ENCODE measurements at places on chromosomes 2 and 18. TPM values are rescaled to one million over a fixed set of nuclear protein-coding genes. Genes with fewer than 3 reads are reported as not detected.

- H3K4me1 ChIP-seq = peaks cover 15% of the 10 kb centered on the region
- no peak overlapping the region for H3K27ac ChIP-seq
- H3K36me3 ChIP-seq = no peaks in the 10 kb centered on the region
- no peak for DNase-seq
Observed at GRCh38 chr2:207113414-207113813, 52.3 kb downstream of the KLF7 start.

DNA sequence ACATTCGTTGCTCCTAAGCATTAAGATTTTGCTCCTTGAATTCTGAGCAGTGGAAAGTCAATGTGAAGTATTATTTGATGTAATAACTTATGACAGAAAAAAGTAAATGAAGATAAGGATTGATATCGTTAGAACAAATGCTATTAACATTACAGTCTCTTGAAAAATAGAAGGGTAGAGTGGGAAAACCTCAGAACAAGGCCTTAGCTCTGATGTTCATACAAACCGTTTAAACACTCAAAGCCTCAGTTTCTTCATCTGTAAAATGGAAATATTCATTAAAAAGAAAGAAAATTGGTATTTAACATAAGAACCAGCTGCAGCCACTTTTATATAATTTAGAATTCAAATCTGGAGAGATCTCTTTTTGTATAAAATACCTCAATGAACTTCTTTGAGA, 250.4 kb upstream of the NCKAP5 start:
- peaks cover 19% of the 10 kb centered on the region for H3K4me1 ChIP-seq
- no peak overlapping the region for H3K4me3 ChIP-seq
- no peaks in the 10 kb centered on the region for H3K27me3 ChIP-seq
- H3K27ac ChIP-seq = no peak overlapping the region
- H3K36me3 ChIP-seq = no peaks in the 10 kb centered on the region
- DNase-seq = no peak

DNA sequence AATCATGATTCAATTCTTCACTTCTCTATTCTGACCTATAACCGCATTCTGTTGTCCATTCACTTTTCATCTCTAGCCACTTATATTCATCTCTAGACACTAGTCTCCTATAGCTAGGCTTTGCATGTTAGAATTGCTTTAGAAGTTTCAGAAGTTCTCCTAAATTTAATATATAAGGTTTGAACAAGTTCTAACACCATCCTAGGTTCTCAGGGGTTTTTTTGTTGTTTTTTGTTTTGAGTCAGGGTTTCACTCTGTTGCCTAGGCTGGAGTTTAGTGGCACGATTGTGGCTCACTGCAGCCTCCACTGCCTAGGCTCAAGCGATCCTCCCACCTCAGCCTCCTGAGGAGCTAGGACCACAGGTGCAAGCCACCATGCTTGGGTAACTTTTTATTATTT, 19.9 kb downstream of the WDSUB1 start:
- no peak overlapping the region for H3K4me3 ChIP-seq
- H3K27ac ChIP-seq = no peak overlapping the region
- DNase-seq = no peak
- peaks cover 3% of the 10 kb centered on the region for H3K36me3 ChIP-seq

DNA sequence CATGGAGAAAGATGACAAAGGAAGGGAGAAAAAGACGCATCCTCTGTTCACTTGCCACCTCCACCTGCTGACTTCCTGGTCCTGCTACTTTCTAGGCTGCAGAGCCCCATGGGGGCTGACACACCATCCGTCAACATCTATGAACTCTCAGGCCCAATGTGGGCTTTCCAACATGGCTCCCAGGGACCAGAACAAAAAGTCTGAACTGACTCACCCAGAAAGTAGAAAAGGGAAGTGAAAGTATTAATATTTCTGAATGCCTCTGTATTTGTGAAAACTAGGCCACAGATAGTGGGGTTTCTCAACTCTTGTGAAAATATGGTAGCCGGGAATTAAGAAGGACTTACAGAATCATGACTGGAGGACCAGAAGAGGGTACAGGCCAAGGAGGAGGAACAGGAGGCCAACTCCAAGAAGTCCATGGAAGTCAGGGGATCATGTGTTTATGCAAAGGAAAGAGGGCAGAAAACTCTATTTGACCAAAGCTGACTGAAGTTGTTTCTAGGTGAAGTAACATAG, 123.1 kb upstream of the CAB39 start:
- no peak overlapping the region for H3K27ac ChIP-seq
- H3K4me3 ChIP-seq = no peak overlapping the region
- no peaks in the 10 kb centered on the region for H3K36me3 ChIP-seq
- H3K4me1 ChIP-seq = no peaks in the 10 kb centered on the region
- no peaks in the 10 kb centered on the region for H3K27me3 ChIP-seq

DNA sequence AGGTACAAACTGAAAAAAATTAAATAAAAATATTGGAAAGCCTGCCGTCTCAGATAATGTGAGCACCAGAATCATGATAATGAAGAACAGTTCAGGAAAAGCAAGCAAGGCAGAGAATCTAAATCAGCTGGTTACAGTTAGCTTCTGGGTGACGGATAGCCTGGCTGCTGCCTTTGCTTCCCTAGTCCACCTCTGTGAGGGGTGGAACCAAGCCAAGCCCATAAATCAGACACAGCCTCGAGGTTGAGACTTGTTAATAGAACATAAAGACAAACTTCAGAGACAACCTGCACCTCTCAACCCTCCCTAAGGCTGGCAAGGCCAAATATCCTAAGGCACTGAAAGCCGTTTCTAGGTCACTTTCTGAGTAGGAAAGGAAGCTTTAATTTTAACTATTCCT, 334.7 kb upstream of the SLC39A10 start:
- H3K27ac ChIP-seq = no peak overlapping the region
- no peaks in the 10 kb centered on the region for H3K4me1 ChIP-seq
- no peak for DNase-seq
- no peak overlapping the region for H3K4me3 ChIP-seq
- H3K27me3 ChIP-seq = no peaks in the 10 kb centered on the region

GRCh38 chr18:9758624-9759075, 50.5 kb downstream of the RAB31 start:
- no peak for DNase-seq
- no peak overlapping the region for H3K4me3 ChIP-seq
- no peak overlapping the region for H3K27ac ChIP-seq
- H3K4me1 ChIP-seq = peaks cover 4% of the 10 kb centered on the region

DNA sequence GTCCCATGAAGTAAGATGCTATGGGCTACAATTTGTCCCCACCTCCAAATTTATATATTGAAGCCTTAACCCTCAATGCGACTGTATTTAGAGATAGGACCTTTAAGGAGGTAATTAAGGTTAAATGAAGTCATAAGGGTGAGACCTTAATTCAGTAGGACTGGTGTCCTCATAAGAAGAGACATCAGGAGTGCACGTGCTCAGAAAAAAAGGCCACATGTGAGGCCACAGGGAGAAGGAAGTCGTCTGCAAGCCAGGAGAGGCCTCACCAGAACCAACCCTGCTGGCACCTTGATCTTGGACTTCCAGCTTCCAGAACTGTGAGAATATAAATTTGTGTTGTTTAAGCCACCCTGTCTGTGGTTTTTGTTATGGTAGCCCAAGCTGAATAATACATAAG, 25.5 kb upstream of the TEX44 start:
- H3K4me1 ChIP-seq = peaks cover 38% of the 10 kb centered on the region
- no peak overlapping the region for H3K4me3 ChIP-seq
- no peak overlapping the region for H3K27ac ChIP-seq
- H3K27me3 ChIP-seq = no peaks in the 10 kb centered on the region
- H3K36me3 ChIP-seq = peaks cover 24% of the 10 kb centered on the region
- no peak for DNase-seq

DNA sequence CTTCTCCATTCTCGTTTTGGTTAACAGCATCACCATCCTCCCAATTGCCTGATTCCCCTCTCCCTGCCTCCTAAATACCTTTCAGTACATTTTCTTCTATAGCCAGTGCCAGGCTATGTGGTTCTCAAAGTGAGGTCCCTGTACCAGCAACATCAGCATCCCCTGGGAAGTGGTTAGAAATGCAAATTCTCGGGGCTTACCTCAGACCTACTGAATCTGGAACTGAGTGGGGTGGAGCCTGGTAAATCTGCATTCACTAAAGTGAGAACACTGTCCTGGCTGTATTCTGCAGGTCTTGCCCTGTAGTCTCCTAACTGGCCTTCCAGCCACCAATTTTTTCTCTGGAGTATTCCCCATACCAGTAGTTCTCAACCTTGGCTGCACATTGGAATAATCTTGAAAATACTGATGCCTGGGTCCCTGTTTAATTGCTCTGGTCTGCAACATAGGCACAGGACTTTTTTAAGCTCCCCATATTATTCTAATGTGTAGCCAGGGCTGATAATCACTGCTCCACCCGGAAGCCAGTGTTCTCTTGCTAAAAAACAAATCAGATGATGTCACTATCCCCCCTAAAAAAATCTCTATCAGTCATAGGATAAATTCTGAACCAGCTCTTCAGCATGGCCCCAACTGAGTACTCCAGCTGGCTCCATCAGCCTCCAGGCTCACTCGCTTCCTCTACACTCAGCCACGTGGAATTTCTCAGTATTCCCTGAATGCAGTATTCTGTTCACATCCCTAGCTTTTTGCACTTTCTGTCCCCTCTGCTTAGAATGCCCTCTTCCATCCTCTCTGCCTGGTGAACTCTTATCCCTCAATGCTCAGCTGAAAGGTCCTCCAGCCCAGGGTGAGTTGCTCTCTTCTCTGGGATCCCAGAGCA, 98.4 kb downstream of the CDK15 start:
- no peak for DNase-seq
- H3K27me3 ChIP-seq = no peaks in the 10 kb centered on the region
- H3K27ac ChIP-seq = no peak overlapping the region
- H3K4me1 ChIP-seq = peaks cover 44% of the 10 kb centered on the region
- H3K4me3 ChIP-seq = no peak overlapping the region

The GPR45 gene
- not detected for total RNA-seq

- no peak overlapping the region for H3K4me3 ChIP-seq
- H3K27me3 ChIP-seq = no peaks in the 10 kb centered on the region
- H3K27ac ChIP-seq = no peak overlapping the region
- 0 out of 2 replicates have a peak, but pooled peaks cover 4% of the 10 kb centered on the region for H3K36me3 ChIP-seq
Observed at GRCh38 chr2:199392363-199392762, 65.4 kb downstream of the SATB2 start.

- peaks cover 12% of the 10 kb centered on the region for H3K36me3 ChIP-seq
- no peaks in the 10 kb centered on the region for H3K27me3 ChIP-seq
- H3K4me3 ChIP-seq = no peak overlapping the region
- peaks cover 10% of the 10 kb centered on the region for H3K4me1 ChIP-seq
Observed at GRCh38 chr2:216478151-216478550, 20.5 kb upstream of the RPL37A start.

DNA sequence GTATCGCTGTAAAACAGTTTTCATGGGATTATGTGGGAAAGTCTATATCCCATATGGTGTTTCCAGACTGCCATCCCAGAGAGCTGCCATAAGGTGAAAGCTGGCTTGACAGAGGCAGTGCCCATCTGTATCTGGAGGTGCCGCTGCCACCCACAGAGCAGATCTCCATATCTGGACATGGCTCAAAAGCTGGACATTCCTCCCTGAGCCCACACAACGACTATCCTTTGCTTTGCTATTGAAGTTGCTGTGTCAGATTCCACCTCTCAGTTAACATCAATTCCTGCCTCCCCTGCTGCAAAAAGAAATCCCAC, 55.2 kb downstream of the RND3 start:
- H3K27ac ChIP-seq = no peak overlapping the region
- H3K4me1 ChIP-seq = peaks cover 18% of the 10 kb centered on the region
- H3K36me3 ChIP-seq = peaks cover 30% of the 10 kb centered on the region
- H3K27me3 ChIP-seq = no peaks in the 10 kb centered on the region

DNA sequence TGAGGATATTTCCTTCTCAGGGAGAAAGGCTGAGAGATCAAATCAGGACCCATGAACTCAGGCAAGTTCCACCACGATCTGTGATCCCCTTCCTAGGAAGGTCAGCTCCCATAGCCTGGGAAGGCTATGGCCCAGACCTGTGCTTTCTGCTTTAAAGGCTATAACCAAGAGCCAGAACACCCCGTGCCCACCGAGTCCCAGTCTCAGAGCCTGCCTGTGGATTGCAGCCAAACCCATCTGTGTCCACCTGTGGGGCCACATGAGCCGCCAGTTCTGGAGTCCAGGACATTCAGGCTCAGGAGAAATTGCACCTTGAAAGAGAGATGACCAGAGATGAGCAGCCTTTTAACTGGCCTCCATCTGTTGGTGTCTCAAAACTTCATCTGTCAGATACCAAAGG, 46.9 kb downstream of the MAL start:
- no peak overlapping the region for H3K4me3 ChIP-seq
- H3K27ac ChIP-seq = no peak overlapping the region
- no peak for DNase-seq
- H3K36me3 ChIP-seq = no peaks in the 10 kb centered on the region

The AOX1 gene
- 5.4 TPM for total RNA-seq

- H3K4me3 ChIP-seq = no peak overlapping the region
- H3K27me3 ChIP-seq = no peaks in the 10 kb centered on the region
- no peaks in the 10 kb centered on the region for H3K4me1 ChIP-seq
- H3K27ac ChIP-seq = no peak overlapping the region
Observed at GRCh38 chr2:238589591-238590460, 163.1 kb downstream of the ASB1 start.

DNA sequence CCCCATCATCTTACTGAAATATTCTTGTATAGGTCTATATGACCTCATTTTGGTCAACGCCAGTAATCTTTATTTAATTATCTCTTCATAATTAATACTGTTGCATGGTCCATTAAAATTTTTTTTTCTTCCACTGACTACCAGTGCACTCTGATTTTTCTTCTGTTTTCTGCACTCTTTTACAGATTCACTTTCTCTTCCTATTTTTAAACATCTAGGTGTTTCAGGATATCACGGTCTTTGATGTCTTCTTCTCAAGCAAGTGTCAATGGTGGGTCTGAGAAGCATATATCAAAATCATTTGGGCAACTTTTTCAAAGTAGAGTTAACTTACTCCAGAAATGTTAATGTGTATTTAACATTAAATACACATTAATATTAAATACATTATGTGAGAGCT, 51.4 kb downstream of the CCDC141 start:
- H3K27ac ChIP-seq = no peak overlapping the region
- no peak for DNase-seq
- no peaks in the 10 kb centered on the region for H3K27me3 ChIP-seq
- H3K4me3 ChIP-seq = no peak overlapping the region

- peaks cover 8% of the 10 kb centered on the region for H3K27me3 ChIP-seq
- H3K36me3 ChIP-seq = peaks cover 69% of the 10 kb centered on the region
- H3K4me3 ChIP-seq = no peak overlapping the region
- DNase-seq = no peak
Observed at GRCh38 chr18:71370095-71370494, 1081.2 kb downstream of the SOCS6 start.
